ENCODE measurements at places on chromosomes 11 and 22. TPM values are rescaled to one million over a fixed set of nuclear protein-coding genes. Genes with fewer than 3 reads are reported as not detected.

Gene SLC22A25
- total RNA-seq, result not detected

Gene FOLH1
- total RNA-seq, result not detected

Gene AIFM3
- 4.5 TPM for total RNA-seq

Gene PANX2
- 7.7 TPM for total RNA-seq

Gene KMT5B
- total RNA-seq, result 21.1 TPM

Gene KAT5
- total RNA-seq, result 51.1 TPM

Gene C2CD2L
- total RNA-seq, result 6.5 TPM

Gene KCNJ5
- 0.12 TPM for total RNA-seq

Gene SERPING1
- total RNA-seq, result 0.21 TPM

Gene DDI1
- total RNA-seq, result not detected
